ENCODE measurements at places on chromosomes 13 and 19.

- peak; percentile 91 for DNase-seq
Measured at GRCh38 chr19:48835734-48836088, 580 bp downstream of the HSD17B14 start.

DNA sequence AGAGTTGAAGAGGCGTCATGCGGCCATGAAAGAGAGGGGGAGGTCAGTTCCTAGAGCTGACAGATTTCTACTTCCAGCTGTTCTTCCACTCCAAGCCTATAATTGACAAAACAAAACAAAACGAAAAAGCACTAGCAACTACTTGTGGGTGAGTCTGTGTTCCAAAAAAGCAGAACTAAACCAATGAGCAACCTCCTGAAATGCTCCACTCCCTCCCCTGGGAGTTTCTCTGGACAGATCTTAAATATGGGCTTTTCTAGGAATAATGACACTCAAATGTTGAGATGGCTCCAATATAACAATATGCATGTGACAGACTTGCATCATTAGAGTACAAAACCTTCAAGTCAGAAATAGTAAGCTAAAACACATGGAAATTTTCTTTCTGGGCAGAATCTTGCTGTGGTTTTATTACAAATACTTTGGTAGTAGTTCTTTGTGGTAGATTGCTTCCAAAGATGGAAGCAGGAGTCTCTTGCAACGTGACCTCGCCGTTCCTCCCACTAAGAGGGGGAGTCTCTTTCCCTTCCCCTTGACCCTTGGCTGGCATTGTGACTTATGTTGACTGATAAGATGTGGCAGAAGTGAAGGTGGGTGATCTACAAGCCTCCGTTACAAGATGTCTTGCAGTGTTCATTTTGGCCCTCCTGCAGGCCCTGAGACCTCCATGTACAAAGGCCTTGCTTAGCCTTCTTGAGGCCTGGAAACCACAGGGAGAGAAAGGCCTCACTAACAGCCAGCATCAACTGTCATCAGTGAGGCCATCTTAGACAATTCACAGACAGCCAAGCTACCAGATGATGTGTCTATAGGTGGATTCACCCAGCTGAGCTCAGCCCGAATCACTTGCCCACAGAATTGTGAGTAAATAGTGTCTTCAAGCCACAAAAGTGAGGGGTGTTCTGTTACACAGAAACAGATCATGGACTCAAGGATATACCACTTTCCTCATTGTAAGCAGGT, 173.1 kb upstream of the RFC3 start:
- DNase-seq, result no peak

DNA sequence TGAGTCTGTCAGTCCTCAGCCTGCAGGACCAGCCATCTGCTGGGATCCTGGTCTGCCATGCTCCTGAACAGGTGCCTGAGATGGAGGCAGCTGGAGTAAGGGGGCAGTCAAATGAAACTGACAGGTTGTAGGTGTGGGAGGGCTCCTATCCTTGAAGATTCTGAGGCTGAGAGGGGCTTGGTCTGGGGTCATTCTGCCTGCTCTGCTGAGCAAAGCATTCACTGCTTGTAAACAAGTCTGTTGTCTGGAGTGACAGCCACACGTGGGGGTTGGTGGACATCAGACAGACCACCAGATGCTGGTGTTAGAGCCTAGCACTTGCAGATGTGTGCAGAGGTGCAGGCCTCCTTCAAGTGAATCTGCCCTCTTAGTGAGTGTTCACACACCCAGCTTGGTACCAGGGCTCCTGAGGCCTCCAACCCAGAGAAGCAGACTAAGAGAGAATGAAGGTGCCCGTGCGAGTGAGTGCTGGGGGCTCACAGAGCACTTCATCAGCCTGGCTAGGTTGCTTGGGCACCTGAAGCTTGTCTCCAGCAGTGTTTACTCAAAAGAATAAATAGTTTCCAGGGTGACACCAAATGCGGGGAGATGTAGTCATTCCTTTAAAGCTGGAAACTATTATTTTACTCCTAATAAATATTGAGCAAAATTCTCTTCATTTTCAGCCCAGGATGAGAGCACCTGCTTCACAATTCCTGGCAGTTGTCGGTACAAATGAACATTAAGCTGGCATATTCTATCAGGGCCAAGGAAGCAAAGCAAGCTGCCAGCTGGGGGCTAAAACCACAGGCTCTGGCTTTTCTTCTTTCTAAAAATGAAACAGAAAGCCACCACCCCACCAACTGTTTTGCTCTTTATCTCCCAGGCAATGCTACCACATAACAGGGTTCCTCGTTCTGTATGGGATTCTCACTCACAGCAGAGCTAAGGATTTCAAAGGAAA, 82.3 kb downstream of the RNASEH2B start:
- DNase-seq, result no peak

GRCh38 chr13:105329359-105329758, 1206.1 kb downstream of the EFNB2 start:
- DNase-seq, result no peak

- DNase-seq, result no peak
Measured at GRCh38 chr13:20570517-20570916, 3.6 kb downstream of the IFT88 start.

GRCh38 chr13:76621705-76622104, 264.5 kb downstream of the KCTD12 start:
- no peak for DNase-seq

- DNase-seq, result no peak
Measured at GRCh38 chr19:49643466-49643865, 1.5 kb downstream of the SCAF1 start.

DNA sequence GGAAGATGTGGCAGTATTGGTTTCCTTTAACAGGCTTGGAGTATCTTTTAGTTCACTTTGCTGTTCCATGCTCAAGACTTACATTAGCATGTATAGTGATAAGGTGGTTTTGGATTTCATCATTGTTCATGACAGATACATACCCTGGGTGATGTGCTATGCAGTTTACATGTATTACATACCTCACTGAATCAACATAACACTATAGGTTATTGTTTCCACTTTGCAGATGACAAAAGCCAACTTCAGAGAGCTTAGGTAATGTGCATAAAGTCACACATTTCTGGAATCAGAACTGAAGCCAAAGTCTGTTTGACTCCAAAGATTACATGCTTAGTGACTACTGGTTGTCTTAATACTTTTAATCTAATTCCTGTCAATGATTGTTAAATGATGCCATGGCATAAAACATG, 7.1 kb downstream of the COMMD6 start:
- no peak for DNase-seq

DNA sequence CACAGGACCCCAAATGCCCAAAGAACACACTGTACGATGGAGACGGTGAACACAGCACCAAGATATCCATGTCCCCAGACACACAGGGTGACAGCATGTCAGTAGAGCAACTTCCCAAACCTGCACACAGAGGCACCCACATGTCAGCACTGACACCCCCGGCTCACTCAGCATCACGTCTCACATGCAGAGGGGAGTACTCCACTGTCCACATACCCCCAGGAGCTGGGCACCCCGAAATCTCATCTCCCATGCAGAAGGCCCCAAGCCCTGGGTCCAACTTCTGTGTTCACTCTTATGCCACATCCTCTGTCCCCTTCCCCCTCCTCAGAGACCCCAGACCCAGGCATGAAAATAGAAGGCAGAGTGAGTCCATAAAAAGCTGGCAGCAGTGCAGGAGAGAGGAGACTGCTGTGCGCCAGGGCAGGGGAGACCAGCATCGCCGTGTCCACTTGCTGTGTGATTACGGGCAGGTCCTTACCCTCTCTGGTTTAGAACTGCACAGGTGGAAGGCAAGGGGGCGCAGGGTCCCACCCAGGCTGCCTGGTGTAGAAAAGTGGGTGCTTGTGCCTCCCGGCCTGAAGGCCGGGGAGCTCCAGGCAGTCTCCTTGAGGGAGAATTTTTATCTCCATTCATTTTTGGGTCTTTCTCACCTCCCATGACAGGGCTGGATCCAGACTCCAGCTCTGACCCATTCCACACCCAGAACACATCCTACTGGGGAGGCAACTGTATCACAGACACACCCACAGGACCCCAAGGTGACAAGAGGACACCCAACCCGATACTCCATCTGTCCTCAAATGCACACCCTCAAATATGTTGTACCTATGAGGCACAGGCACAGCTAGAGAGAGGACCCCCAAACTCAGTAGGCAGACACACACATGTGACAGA, 17.0 kb downstream of the ERFL start:
- DNase-seq, result no peak

All from CD4-positive, alpha-beta T cell treated with Interleukin-15 for 1 hour (primary cell).